ENCODE measurements at places on chromosomes 7 and 10.
A peak's percentile ranks its signal among the peaks of the same experiment; 100 is the strongest.

GRCh38 chr10:119806334-119807130 is 66.1 kb downstream of the MCMBP start:
- no peak for DNase-seq

DNA sequence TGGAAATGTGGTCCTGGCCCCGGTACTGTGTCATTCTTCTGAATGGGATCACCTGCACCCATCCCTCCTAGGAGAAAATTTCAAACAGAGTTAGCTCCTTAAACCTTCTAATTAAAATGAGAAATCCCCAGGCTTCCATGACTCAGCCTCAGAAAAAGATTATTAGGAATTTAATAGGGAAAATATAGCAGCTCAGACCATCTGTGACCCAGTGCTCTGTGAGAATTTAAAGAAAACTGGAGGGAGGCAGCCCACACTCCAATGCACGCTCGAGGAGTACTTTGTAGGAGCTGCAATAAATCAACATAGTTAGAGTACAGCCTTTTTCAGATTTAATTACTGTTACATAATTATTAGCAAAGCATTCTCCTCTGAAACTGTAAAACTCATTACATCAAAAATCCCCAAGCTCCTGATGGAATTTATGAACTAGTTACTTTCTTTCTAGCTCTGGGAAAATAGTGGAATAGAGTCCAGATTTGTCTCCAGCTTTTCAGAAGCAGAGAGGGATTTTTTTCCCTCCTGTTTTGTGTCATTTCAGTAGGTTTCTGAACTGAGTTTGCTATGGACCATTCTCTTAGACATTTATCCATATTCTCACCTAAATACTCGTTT is 30.1 kb downstream of the NEUROD6 start:
- DNase-seq = no peak

DNA sequence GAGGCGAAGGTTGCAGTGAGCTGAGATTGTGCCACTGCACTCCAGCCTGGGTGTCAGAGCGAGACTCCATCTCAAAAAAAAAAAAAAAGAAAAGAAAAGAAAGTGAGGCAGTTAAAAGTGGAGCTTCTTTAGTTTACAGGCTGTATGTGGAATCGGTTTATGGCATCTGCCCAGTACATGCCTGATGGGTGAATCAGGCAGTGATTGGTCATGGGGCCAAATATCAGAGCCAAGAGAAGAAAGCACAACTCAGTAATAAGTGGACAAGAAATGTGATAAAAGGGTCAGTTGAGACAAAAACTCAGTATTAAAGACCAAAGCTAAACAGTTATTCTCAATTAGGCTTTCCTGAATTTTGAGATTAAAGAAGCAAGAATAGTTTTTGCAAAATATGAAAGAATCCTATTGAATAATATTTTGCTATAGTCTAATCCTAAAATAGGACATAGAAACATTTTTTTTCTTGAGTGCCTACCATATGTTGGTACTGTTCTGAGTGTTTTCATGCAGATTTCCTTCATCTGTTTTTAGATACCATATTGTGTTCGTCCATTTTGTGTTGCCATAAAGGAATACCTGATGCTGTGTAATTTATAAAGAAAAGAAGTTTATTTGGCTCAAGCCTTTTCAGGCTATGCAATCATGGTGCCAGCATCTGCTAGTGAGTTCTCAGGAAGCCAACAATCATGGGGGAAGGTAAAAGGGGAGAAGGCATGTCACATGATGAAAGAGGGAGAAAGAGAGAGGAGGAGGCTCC is 14.4 kb downstream of the CDC14C start:
- DNase-seq = no peak

- no peak for DNase-seq
These were observed 250.9 kb downstream of the PHF14 start for GRCh38 chr7:11224535-11224934.

DNA sequence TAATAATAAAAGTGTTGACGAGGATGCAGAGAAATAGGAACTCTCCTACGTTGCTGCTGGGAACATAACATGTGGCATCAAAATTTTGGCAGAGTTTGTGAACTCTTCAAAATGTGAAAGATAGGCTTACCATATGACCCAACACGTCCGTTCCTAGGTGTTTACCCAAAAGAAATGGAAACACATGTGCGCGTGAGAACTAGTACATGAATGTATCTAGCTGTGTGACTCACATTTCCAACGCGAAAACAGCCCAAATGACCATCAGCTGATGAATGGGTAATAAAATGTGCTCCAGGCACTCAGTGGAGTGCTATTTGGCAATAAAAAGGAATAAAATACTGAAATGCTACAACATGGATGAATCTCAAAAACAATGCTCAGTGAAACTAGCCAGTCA is 10.4 kb upstream of the ELFN1 start:
- DNase-seq = no peak

DNA sequence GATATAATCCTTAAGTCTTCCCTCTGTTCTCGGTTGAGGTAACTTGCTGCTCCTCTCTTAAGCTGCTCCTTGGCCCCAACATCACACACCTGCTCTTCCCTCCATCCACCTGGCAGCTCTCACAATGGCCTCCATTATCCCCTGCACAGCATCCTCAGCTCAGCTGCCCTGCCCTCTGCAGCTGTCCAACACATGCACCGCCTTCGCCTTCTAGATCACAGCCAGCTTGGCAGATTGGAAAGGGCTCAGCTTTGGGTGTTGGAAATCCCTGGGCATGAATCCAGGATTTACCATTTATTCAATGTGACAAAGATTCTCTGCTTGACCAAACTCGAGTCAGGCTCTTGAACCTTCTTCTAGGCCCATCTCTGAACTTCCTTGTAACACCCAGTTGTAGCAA is 20.6 kb downstream of the RGR start:
- DNase-seq = peak; percentile 41

DNA sequence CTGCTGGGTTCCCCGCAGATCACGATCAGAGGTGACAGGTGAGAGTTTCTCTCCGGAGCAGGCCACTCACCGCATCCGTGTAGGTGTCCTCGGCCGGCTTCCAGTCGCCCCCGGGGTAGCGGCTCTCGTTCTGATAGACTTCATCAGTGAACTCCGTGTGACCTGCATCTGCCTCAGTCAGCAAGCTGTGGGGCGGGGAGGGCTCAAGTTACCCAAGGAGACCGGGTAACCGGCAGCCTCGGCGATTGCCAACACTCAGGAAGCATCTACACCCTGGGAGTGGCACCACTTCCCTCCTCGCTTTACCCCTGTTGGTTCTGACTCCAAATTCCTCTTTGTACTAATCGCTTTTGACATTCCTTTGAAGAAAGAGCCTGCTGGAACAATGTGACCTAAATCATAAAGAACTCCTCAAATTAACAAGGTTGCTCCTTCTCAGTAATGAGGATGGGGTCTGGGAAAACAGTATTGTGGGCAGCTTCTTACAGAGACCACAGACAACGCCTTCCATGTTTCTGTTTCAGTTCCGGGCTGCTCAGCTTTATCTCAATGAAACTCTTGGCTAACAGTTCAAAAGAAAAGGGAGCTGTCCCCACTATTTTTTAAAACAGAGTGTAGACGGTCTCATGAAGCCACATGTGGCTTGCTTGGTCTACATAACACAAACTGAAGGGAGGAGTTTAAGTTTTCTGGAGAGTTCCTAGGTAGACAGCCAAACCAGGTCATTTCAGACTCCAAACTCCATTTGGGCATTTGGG is 118.1 kb downstream of the MYOF start:
- DNase-seq = peak; percentile 9

GRCh38 chr10:4635388-4635787 is 190.6 kb upstream of the AKR1E2 start:
- DNase-seq = no peak

- DNase-seq = no peak
These were observed 65.1 kb downstream of the GNA12 start for GRCh38 chr7:2779051-2779450.

- DNase-seq = no peak
These were observed 6.7 kb downstream of the TLL2 start for GRCh38 chr10:96507044-96507443.

DNA sequence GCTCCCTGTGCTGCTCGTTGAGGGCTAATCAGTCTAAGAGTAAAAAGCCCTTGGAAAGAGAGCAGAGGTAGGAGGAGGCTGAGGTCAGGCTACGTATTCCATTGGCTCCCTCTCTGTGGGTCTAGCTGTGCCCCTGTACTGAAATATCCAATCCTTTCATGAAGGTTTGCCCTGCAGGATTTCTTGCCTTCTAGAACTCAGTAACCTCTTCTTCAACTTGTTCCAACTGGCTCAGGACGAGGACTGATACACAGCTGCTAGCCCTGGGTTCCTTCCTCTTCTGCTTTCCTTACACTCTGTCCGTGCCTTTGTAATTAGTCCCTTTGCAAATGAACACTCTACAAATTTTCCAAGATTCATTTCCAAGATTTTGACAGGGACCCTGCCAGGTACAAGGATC is 560.5 kb downstream of the ACTR3B start:
- DNase-seq = no peak

- peak; percentile 13 for DNase-seq
These were observed 570 bp downstream of the TBC1D12 start for GRCh38 chr10:94402843-94403379.

DNA sequence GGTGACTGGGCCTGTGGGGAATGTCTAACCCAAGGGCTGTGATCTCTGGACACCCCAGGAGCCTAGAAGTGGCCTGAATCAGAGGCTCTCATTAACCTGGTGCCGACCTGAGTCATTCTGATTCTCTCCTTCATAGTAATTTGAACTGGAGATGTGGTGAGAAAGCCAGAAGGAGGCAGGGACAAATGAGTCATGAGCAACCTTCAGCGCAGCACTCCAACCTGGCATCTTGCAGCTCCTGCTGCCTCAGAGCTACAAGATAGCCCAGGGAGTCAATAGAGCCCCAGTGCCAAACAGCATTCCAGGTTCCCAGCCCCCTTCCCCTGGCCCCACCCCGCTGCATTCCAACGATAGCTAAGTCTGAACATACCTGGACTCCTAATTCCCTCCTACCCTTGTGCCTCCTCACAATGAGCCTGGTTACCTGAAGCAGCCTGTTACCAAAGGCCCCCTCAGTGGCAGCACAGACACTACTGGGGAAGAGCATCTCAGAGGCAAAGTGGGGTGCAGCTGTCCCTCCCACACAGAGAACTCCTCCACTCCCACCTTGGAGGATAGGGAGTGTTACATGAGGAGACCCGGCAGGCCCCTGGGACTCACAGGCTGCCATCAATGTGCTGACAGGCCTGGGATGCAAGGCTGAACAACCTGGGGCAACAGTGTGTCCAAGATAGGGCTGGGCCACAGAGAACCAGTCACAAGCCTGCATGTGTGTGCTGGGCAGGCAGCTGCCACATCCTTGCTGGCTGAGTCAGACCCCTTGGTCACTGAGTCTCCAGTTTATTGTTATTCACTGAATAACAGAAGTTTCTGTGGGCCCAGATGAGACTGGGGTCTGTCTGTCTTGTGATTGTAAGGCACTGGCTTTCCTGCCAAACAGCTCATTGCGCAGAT is 76.8 kb upstream of the LEP start:
- no peak for DNase-seq

DNA sequence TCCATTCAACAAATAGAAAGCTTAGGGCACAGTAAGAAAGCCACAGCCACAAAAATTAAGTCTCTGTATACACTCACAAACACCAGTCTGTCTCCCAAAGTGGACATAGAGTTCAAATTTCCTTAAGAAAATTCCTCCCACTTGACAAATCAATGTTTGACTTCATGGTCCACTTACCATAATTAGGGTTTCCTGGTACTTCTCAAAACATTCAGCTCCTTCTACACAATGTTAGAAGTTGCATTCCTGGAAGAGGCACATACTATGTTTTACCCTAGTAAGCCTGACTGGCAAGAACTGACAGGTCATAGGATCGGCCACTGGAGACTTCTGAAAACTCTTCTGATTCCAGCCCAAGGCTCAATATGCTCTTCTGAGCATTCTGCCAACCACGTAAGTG is 70.5 kb downstream of the CPXM2 start:
- no peak for DNase-seq

DNA sequence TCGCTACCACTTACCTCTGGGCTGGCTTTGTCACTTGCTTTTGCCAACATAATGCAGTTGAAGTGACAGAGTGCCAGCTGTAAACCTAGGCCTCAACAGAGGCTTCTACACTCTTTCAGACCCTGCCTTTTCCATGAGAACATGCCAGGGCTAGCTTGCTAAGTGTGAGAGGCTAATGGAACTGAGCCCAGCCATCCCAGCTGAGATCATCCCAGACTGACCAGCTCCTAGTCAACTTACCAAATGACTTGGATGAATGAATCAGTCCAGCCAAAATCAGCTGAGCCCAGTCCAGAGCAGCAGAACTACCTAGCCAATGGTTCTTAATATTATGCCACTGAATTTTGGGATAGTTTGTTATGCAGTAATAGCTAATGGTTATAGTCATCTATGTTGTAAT is 34.7 kb upstream of the MKLN1 start:
- no peak for DNase-seq

DNA sequence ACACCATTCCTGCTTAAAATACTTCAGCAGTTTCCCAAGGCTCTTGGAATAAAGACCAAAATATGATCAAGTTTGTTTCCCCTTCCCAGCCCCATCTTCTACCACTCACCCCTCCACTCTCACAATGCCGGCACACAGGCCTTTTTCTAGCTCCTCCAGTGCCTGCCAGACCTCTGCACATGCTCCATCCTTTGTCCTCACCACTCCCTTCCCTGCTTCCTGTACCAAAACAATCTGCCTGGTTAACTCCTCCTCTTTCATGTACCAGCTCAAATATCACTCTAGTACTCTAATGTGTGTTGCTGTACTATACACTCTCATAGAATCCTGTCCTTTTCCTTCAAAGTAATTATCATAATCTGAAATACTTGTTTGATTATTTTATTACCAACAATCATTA is 19.4 kb downstream of the SCRN1 start:
- DNase-seq = no peak

DNA sequence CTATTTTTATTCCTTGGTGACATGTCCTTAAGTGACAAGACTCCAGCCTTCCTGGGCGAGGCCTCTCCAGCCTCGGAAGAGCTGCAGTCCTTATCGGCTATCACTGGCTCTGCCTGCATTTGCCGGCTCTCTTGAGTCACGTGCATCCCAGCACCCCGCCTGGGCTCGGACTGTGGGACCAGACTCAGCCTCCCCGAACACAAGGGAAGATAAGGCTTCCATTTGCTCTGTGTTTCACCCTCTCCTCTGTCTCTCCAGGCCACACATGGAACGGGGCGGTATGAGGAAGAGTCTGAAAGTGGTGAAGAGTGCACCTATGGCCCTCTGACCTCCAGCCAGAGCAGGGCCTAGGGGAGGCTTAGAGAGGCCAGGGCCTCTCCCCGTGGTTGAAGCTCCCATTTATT is 4.7 kb downstream of the GDF2 start:
- DNase-seq = no peak

- DNase-seq = no peak
These were observed 27.9 kb upstream of the CHCHD3 start for GRCh38 chr7:133109816-133110215.

DNA sequence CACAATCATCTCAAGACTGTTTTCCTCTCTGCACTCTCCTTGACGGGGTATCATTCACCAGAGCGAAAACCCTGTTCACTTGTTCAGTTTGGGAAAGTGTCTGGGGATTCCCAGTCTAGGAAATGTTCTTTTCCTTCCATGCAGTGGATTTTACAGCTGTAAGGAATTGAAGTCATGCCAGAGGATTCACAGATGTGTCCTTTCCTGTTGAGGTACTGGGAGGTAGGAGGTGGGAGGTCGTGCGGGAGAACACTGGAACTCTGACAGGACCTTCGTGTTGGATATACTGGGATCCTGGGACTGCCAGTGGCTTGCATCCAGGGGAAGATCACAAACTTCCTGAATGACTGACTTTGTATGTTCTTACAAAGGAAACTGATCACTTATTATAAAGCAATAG is 185.5 kb downstream of the BMPER start:
- no peak for DNase-seq

All from NCI-H510A (cell line).